GM20000 (cell line): ENCODE measurements at places on chromosomes 3 and 15.

GRCh38 chr15:66014635-66015182, 145.4 kb downstream of the RAB11A start:
- no peak for DNase-seq

- no peak for DNase-seq
Observed at GRCh38 chr15:94621736-94622135, 390.4 kb downstream of the MCTP2 start.

GRCh38 chr3:78613421-78613879, 1154.3 kb downstream of the ROBO1 start:
- DNase-seq, result no peak

GRCh38 chr15:89374086-89374981, 39.7 kb upstream of the POLG start:
- no peak for DNase-seq

GRCh38 chr3:38331257-38332022, 15.1 kb upstream of the XYLB start:
- DNase-seq, result no peak

- DNase-seq, result no peak
Observed at GRCh38 chr15:49848807-49849206, 228.0 kb downstream of the DTWD1 start.
